ENCODE measurements at places on chromosomes 7 and 10.
A peak's percentile ranks its signal among the peaks of the same experiment; 100 is the strongest.

GRCh38 chr10:59227136-59227673, 50.8 kb downstream of the PHYHIPL start:
- DNase-seq: no peak

DNA sequence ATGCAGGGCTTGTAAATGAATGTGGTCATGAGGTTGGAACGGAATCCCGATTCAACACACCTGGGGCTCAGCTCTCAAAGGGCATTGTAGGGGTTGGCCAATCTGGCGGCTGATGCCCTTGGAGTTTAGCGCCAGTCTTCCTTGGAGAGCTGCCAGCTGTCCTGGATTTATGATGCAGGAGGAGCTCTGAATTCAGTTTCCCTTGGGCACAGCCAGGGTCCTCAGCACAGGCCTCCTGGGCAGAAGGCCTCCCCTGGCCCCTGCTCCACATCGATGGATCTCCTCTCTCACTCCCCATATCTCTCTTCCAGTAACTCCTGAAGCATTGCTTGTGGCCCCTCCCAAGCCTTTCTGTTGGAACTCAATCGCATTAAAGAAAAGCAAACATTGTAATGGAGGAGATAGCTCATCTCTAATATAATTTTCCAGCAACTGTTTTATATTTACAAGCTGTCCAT, 985 bp upstream of the CYTH3 start:
- DNase-seq: no peak

DNA sequence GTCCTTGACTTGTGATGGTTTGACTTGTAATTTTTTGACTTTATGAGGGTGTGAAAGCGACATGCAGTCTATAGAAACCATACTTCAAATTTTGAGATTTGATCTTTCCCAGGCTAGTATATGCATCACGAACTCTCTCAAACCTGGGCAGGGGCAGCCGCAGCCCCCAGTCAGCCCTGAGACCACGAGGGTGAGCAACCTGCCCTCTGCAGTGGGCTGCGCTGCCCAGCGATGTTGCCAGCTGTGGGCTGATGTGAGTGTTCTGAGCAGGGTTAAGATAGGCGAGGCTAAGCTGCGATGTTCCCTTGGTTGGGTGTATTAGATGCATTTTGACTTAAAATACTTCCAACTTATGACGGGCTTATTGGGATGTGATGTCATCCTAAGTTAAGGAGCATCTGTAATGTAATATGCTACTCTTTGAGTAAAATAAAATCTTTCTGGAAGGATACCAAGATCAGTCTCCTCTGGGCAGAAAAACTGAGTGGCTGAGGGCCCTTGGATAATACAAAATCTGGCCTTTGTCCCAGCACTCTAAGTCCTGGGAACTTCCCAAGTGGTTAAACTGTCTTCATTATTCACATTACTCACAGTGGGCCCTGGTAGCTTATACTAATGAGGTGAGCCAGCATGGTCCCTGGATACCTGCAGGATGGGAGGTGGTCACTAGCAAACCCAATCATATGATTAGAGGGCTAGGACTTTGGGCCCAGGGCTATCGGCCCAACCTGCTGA, 28.4 kb upstream of the CNPY1 start:
- no peak for DNase-seq

DNA sequence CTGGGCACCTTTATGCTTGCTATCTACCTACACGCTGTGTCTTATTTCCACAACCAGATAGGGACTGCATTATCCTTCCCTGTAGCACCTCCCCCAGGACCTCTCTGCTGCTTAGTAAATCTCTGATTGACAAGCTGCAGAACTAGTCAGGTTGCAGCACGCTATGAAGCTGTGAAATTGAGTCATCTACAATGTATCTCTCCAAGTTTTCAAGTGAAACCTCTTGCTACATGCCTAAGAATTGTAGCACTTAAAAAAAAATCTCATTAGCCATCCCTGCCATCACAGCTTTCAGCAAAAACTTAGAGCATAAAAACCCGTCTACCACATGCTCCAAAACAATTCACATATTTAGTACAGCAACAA, 69.7 kb upstream of the FGFR2 start:
- DNase-seq: no peak

DNA sequence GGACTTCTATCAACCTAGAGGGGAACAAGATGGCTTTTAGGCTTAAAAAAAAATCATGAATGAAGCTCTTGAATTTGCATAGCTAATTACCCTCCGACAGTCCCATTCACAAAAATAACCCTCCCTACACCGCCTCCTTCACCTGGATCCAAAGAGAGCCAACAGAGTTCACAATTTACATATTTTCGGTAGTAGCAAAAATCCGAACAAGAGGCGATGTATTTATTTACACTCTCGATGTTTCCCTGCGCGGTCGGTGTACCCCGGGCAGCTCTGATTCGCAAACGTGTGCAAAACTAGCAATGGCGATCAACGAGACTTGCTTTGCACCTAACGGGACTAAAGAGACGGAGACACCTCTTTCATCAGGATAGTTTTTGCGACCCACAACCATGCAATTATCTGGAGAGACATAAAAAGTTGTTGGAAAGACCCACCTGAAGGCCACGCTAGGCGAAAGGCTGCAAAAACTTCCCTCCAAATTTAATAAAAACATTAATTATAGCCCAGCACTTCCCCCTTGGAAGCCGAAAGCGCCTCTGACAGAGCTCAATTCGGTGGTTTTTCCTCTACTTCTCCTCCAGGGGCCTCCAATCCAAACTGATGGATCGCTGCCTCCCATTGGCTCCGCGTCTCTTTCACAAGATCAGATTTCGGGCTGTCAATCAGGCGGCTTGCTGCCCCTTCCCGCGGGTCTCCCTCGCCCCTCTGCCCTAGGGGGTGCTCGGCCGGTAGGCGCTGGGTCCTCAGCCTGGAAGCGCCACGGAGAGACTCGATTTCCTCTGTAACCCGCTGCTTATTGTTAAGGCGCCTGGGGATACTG, at the start of gene ETV1:
TSS of gene ETV1 (minus strand) at position 541 of the 823 bp plus-strand sequence. CDS start 614 bp downstream, outside the sequence.
- DNase-seq: peak; percentile 9

DNA sequence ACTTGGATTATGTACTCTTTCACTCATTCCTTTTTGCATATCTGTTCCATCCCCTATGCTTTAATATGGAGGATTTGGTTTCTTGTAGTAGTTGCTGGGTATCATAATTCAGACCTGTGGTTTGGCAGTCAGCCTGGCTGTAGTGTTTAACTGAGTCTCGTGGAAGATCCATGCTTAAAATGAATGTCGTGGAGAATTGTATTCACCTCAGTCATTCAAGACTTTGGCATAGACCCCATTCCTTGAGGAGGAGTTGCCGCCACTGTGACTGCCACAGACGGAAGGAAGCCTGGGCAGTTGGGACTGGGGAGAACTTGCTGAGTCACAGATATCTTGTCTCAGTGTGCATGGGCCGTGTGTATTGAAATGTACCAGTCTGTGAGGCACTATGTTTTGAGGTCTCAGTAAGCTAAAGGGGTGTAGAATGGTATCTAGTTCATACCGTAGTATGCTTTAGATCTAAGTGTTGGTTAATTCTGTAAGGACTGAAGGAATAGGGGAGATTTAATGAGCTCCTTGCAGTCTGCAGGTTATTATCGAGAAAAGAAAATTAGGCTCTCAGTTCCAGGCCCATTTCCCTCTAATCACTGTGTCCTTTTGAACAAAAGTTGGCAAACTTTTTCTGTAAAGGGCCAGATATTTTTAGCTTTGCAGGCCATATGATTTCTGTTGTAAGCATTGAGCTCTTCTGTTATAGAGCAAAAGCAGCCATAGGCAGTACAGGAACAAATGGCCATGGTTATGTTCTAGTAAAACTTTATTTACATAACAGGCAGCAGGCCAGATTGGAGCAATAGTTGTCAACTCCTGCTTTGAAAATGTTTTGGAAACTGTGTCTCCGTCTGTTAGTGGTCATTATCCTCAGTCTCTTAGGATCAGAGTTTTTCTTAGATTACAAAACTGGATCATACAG, 76.8 kb downstream of the TPST1 start:
- DNase-seq: no peak

GRCh38 chr10:59138052-59138451, 38.4 kb upstream of the PHYHIPL start:
- no peak for DNase-seq

- no peak for DNase-seq
These were observed 323.6 kb downstream of the GFRA1 start for GRCh38 chr10:115949282-115949844.

DNA sequence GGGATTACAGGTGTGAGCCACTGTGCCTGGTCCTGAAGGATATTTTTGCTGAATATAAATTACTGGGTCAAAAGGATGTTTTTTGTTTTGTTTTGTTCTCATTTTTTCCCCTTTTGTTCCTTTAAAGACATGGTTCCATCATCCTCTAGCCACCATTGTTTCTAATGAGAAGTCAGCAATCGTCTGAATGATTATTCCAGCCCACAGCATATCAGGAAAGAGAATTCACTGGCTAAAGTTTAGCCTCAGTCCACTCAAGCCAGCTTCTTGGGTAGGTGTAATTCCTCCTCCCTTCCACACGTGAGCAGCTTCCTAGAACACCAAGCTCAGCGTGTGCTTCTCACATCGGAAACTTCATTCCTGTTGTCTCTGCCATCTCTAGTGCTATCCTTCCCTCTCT, 112.8 kb upstream of the INSIG1 start:
- no peak for DNase-seq

- DNase-seq: no peak
These were observed 381.4 kb downstream of the PHTF2 start for GRCh38 chr7:78179827-78180477.

- no peak for DNase-seq
These were observed 26.4 kb upstream of the GNA12 start for GRCh38 chr7:2870471-2870931.

DNA sequence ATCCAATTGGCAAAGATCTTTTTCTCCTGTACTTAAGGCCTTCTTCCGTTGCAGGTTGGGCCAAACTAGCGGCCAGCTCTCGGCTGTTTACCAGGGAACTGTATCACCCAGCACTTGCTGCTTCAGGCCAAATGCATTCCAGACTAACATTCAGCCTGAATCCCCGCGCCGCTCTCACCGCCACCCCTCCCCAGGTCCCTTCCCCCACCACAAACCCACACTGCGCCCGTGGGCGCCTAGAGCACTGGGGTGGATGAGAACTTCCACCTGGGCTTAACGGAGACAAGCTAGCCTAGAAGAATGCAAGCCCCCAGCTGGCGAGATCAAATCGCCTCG, 676 bp downstream of the TCAF1 start:
- no peak for DNase-seq

DNA sequence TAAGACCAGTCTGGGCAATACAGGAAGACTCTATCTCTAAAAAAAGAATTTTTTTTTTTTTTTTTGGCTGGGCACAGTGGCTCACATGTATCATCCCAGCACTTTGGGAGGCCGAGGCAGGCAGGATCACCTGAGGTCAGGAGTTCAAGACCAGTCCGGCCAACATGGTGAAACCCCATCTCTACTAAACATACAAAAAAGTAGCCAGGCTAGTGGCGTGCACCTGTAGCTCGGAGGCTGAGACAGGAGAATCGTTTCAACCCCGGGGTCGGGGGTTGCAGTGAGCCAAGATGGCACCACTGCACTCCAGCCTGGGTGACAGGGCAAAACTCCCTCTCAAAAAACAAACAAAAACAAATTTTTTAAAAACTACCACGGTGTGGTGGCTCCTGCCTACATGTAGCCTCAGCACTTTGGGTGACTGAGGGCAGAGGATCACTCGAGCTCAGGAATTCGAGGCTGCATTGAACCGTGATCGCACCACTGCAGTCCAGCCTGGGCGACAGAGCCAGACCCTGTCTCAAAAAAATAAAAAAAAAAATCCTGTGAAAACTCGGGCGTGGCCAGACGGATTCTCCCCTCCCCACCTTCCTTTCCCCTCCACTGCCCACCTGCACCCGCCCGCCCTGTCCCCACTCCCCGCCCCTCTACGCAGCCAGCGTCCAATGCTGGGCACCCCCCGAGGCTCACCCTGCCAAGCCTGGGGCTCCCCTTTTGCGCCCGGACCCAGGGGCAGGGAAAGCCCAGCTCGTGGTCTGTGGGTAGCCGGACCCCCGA, 745 bp upstream of the ORAI2 start:
- DNase-seq: no peak

DNA sequence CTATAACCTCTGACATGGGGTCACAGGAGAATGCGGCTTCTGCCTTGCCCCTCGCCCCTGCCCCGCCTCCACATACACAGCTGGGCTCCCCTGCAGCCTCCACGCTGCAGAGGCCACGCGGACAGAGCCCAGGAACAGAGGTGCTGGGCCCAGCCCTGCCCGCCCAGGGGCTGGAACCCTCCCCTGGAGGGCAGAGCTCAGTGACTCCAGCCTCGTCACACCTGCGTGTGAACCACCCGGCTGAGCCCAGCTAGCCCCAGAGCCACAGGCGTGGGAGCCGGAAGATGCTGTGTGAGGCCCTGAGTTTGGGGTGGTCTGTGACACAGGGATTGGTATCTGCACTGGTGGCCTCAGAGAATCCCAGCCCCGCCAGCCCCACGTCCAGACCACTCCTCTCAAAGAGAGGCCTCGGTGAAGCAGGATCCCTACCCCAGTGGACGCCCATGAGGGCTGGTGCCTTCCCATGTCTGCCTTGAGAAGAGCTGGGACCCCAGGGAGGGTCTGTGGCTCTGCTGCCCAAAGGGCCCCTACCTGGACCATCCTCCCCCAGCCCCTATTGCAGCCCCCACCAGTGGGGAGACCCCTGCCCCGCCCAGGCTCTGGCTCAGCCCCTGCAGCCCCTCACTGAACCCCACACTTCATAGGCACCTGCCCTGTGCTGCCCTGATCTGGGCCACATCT, 8.1 kb upstream of the ADAP1 start:
- DNase-seq: no peak

DNA sequence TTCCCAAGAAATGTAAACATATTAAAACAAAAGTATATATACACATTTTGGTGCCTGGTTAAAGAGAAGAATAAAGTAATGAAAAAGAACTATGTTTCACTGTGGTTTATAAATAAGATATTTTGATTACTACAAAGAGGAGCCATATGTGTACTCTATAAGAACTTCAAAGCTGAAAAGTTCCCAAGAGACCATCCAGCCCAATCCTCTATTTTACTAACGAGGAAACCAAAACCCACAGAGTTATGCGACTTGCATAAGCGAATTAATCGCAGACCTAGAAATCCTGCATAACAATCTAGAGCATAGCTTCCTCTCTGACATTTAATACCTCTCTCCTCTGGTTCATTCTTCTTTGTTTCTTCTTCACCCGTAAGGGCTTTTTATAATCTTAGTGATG, 937.1 kb downstream of the CNTNAP2 start:
- DNase-seq: no peak

DNA sequence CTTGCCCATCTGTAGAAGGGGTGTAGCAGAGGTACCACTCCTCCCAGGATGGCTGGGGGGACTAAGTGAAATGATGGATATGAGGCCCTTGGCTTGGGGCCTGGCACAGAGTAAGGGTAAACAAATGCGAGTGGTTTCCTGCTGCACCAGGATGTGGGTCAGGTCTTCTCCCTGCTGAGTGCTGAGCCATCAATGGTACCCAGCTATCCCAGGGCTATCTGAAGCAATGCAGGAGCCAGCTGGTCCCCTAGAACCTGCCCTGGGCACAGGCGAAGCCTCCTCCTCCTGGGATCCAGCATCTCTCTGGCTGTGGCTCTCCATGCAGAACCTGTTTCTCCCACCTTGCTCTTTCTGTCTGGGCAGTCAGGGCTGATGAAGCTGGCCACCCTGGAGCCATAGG, 20.9 kb upstream of the GOLGA7B start:
- DNase-seq: no peak

GRCh38 chr10:97597778-97598177, 8.3 kb downstream of the C10orf62 start:
- no peak for DNase-seq

Data from thoracic aorta (tissue), 2 donors.